ENCODE measurements at places on chromosomes 5 and 9.

DNA sequence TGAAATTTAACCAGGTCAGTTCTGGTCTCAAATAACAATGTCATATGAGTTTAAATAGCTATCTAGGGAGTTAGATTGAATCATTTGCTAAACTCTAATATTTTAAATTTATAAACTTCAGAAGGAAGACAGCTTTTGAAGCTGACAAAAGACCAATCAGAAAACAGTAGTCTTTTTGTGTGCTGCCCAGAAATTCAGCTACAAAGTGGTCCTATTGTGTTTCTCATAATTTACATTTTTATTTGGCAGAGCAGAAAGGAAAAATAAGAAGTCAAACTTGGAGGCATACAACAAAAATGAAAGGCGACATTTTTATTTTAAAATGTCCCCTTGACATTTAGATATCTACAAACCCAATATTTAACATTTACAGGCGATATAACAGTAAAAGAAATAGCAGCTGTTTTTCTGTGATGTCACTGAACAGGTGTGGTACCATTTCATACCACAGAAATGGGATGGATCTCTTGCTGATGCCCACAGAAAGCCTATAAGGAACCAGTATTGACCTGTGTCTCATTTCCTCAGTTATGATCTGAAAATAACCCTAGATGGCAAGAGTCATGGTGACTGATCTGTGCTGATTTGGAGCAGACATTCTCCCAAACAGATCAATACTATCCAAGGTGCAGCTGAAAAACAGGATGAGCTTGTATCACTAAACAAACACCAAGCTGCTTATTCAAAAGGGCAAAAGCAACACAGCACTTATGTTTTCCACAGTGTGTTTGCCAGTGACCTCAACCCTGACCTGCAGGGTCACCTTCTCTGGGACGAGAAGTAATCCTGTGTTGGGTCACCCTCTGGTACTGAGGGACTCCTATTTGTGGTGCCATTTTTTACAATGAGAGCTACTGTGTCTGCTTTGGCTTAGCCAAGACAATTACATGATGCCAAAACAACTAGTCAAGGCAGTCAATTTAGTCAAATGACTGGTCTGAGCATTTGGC is 3.6 kb upstream of the FST start:
- DNase-seq, result no peak

DNA sequence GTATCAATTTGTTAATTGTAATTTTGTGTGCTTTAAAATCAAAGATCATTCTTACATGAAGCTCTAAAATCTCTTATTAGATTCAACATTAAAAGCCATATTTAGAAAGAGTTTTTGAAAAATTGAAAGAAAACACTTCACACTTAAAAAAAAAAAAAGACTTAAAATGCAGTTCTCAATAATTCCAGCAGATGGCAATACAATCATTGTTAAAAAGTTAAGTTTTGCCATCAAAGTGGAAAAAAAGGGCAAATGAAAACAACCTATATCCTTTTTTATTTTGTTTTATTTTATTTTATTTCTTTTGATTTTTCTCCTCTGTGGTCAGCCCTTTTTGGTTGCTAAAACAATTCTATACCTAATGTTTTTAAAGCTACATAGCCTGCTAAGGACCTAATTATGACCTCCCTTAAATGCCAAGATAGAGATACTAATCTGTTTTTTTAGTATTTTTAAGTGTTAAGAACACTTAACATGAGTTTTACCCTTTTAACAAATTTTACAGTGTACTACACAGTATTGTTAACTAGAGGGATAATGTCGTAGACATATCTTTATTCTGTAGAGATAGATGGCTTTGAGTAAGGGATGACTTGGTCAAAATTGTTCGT is 154.2 kb upstream of the DAB2 start:
- no peak for DNase-seq

- DNase-seq, result no peak
These were observed 25.2 kb downstream of the TDRD7 start for GRCh38 chr9:97437051-97437600.

DNA sequence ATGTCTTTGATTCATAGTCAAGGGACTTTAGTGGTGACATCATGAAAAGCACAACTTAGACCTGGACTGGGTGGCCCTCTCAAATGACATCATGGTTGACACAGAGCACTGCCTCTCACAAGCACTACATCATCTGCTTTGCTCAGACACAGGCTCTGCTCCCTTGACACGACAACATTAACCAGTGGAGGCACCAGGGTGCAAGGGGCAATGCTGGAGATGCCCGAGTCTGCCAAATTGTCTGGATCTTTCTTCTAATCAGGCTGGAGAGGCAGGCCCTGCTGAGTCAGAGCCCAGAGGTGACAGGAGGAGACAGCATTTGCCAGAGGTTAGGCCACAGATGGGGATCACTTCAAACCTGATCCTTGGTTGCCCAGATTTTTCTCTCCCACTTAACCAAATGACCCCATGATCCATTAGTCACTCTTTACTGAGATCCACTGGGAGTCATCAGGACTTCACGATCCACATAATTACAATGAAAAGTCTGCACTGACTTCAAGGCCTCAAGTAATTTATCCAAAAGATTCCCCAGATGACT is 174.4 kb downstream of the SLIT3 start:
- DNase-seq, result no peak

- no peak for DNase-seq
These were observed 157.7 kb downstream of the FBN2 start for GRCh38 chr5:128380337-128380736.

GRCh38 chr5:77427998-77428397 is 64.1 kb downstream of the WDR41 start:
- DNase-seq, result no peak

DNA sequence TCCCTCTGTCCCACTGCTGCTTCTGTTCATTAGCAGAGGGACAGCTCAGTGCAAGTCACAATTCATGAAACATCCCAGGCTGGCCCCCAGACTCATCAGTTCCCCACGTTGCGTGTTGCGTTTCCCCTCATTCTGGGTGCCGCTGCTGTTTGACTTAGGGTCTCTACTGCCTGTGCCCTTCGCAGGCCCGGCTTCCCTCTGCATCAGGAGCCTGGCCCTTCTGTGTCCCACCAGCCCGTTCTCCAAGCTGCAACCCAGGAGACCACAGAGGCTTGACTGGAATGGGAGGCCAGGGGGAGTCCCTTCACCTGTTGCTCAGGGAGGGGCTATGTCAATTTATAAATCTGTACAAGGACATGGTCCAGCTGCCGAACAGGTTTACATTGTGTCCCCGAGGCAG is 53.9 kb upstream of the SUSD3 start:
- DNase-seq, result no peak

GRCh38 chr5:78025540-78025939 is 249.4 kb upstream of the TBCA start:
- no peak for DNase-seq

DNA sequence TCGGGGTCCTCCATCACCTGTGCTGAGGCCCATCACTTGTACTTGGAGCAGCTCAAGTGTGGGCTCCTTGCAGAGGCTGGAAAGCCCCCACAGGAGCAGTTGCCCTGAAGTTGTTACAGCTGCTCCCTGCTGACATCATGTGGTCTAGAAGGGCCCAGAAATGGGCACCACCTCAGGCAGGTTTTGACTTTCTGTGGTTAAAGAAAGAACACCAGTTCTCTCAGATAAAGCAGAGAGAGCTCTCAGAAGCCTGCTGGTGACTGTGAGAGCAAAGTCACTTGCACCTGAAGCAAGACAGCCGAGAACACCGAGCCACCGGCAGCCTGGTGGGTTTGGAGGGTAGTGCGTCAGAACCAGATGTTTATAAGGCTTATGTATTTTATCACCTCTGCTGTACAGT is 70.4 kb downstream of the MVB12B start:
- DNase-seq, result no peak

DNA sequence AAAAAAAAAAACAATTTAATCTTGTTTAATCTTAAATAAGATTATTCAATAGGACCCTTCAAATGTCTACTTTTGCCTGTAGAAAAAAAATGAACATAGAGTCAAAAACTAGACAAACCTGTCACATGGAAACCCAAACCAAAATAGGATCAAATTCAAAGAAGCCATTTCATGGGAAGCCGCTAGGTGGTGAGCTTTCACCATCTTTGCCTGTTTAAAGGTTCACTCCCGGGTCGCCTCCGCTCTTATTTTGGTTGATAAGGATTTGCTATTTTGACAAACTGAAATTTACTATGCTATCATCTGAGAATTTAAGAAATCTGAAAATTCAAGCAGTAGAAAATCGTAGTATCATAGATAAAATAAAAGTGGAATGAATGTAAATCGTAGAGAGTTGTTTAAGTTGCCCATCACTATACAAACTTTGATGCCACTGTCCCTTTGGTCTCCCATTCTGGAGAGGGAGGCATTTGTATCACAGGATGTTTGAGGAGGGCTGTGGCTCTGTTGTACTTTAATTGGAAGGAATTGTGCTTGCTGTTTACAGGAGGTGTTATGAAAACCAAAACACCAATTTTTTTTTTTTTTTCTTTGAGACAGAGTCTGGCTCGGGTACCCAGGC is 43.5 kb upstream of the DNAH5 start:
- no peak for DNase-seq

GRCh38 chr5:51731421-51732029 is 348.3 kb downstream of the ISL1 start:
- no peak for DNase-seq

DNA sequence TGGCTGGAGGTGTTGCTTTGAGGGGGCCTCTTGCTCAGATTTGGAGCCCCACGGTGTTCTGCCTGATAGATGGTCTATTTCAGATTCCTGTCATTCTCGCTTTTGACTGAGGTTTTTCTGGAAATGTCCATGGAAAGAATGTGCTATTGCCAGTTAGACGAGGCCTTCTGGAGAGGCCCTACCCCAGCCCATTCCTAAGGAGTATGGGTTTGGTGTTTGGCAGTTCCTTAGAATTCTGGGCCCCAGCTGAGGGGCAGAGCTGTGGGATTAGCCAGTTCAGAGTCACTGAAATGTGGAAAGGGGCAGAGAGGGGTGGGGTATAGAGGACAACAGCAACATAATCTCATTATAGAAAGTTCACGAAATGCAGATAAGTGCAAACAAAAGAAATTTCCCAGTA is 50.5 kb downstream of the GALNT10 start:
- no peak for DNase-seq

GRCh38 chr5:31137676-31138075 is 55.8 kb upstream of the CDH6 start:
- no peak for DNase-seq

DNA sequence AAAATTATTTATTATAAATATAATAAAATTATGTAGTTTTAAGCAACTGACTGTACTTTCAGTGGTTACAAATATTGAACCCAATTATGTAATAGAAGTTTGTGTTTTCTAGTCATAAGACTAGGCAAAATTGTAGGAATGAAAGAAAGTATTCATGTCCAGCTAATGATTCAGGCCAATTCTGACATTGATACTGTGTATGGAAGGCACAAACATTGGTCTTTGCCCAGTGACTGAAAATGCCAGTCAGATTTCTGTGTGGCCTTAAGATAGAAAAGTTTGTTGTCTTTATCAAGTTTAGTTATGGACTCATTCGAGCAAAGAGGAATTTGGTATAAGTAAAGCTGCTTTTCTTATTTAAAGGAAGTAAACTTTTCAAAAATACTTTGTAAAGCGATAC is 60.3 kb downstream of the SLC12A2 start:
- DNase-seq, result no peak

DNA sequence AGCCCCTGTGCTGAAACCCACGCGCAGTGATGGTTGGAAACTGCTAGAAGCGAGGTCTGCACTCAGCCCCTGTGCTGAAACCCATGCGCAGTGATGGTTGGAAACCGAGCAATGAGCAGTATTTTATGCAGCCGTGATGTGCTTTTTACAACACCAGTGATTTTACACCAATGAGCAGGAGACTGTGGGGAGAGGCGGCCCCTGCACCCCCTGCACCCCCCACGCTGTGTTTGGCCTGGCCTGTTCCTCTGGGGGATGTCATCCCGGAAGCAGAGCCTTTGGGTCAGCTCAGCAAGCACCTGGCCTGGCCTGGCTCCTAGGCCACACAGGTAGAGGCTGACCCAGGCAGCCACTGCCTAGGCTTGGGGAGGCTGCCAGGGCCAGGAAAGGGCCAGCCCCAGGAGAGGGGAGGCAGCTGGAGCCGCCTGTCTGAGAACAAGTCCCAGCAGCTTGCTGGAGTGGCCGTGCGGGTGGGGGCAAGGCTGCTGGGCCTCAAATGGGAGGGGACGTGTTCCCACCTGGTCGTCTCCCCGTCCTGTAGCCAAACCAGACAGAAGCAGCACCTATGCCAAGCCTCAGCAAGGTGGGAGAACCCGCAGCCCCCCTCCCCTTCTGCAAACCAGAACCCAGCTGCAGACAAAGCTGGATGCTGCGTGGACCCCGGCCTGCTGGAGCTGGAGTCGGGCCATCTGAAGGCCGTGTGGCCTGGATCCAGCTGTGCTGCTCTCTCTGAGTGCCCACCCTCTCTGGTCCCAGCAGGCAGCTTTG is 46.8 kb downstream of the DBH start:
- no peak for DNase-seq

All from caudate nucleus (tissue), 63 donors.